ENCODE measurements at places on chromosomes 12 and 14.

- DNase-seq: no peak
Measured at GRCh38 chr12:68749443-68749842, 3.5 kb downstream of the SLC35E3 start.

DNA sequence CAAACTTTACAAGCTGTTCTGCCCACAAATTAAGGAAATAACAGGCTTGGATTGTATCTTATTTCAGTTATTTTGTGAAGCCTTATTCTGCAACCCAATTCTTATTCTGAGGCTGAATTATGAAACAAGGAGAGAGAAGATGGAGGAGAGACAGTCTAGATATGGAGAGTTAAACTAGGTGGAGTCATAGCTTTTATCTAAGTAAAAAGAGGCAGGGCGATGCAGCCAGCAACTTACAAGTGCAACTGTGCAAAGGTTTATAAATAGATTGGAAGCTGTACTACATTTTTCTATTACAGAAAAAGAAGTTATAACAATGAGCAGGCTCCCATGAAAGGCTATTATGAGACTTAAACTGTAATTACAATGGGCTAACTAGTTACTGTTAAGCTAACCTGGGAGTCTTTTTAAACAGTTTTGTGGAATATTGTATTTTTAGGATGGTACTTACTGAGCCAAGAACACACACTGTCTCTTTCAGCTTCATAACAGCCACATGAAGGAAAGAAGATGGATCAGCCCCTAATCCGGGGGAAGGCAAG is 22.4 kb downstream of the NID2 start:
- no peak for DNase-seq

DNA sequence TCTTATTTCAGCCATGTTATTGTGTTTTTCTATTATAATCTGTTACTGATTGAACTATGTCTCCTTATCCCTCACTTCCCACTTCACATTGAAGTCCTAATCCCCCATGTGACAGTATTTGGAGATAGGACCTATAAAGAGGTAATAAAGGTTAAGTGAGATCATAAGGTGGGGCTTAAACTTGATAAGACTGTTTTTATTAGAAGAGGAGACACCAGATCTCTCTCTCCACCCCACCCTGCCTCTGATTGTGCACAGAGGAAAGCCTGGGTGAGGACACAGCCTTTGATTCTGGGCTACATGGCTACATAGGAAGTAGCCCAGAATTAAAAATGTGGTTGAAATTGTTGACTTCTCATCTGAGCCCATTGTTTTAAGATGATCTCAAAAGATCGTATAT is 414.7 kb downstream of the SLC16A7 start:
- DNase-seq: no peak

- DNase-seq: no peak
Measured at GRCh38 chr14:85214471-85214870, 315.5 kb upstream of the FLRT2 start.

DNA sequence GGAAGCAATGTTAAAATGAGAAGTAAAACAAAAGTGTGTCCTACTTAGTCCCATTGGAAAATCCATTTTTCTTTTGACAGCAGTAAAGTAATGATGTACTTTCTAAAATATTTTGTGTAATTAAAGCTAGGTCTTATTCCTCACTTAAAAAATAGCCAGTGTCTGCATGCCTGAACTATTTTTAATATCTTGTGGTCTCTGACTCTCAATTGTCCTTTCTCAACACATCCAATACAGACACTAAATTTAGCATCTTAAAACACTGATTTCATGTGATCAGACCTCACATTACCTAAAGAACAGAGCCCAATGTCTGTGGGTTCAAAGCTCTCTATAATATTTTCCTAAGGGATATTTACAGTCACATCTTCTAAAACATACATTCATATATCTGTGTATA is 108.0 kb downstream of the DERA start:
- DNase-seq: no peak

GRCh38 chr12:63753743-63754142 is 26.0 kb upstream of the RXYLT1 start:
- no peak for DNase-seq

DNA sequence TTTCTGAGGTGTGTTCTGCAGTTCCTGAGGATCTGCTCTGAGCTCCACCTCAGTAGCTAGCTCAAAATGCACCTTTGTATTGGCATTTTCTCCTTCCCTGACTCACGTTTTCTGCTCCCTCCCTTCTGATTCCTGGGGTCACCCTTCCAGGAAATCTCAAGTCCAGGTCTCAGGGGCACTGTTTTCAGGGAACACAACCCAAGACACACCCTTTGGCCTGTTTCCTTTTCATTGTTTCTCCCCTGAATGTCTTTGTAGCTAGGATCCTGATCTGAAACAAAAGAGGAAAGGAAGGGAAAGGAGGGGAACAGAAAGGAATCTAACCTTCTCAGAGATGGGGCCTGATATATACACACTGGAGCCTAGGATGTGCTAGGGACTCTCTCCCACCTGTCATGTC is 7.3 kb upstream of the RIPK3 start:
- no peak for DNase-seq
